ENCODE measurements at places on chromosomes 12 and 14.
A peak's percentile ranks its signal among the peaks of the same experiment; 100 is the strongest.

- peak; percentile 64 for DNase-seq
Measured at GRCh38 chr12:58309806-58310205, 368.4 kb downstream of the ATP23 start.

GRCh38 chr12:116968986-116969385 is 58.2 kb downstream of the FBXW8 start:
- DNase-seq: no peak

DNA sequence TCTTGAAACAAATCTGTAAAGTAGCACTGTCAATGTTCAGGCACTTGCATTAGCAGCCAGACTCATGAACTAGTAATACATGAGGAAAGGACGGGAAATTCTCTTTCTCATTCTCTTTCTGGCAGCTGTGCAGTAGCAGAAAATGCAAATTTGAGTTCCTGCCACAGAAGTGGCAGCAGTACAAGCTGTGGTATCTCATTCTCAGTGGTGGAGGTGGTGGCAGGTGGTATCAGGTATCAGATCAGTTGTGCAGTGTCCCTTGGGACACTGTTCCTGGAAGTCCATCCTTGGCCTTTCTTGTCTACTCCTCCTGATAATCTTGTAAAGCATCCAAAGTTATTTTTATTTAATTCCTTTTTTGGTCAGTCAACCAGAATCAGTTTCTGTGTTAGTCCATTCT is 103.0 kb downstream of the C12orf42 start:
- DNase-seq: peak; percentile 29

DNA sequence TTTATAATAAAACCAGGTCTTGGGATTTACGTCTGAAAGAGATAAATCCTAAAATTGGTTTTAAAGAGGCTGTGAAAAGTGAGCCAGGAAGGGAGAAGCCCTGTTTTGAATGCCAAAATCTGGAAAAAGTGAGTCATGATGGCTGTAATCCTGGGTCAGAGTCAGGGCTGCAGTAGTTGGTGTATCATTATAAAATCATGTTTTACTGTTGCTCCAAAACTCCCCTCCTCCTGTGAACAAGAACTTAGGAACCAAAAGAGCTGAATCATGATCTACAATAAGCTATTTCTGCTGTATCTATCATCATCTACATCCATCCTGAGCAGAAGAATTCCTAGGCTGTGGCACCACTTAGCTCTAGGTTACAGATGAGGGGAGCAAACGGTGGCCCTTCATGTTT is 79.3 kb downstream of the LMO3 start:
- no peak for DNase-seq

GRCh38 chr12:25864306-25865276 is 93.9 kb upstream of the RASSF8 start:
- no peak for DNase-seq

DNA sequence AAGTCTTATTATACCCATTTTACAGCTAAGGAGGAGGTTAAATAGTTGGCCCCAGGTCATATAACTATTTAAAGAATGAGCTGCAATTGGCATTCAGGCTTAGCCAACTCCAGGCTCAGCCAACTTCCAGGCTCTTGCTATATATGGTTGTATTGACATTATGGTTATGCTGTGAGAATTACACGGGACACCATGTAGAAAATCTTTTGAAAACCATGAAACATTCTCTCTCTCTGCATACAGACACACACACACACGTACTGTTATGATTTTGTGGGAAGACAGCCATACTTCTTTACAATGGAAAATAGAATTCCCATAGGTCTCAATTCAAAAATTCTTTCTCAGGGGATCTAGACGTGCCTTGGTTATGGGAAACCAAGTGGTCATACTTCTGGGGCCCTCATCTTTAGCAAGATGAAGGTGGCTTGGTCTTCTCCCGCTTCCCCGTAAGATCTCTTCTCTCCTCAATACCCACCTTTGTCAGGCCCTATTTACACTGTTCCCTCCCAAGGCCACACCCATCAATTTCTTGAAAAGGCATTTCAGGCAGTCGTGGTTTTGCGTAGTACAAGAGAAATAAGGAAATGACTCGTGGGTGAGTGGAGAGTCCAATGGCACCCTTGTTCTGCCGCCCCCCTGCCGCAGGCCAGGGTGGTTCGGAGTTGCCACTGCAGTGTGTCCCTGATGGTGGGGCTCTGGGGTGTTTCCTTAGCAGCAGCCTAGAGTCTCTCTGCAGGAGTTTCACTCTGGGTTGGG is 10.0 kb upstream of the GPRC5A start:
- no peak for DNase-seq

DNA sequence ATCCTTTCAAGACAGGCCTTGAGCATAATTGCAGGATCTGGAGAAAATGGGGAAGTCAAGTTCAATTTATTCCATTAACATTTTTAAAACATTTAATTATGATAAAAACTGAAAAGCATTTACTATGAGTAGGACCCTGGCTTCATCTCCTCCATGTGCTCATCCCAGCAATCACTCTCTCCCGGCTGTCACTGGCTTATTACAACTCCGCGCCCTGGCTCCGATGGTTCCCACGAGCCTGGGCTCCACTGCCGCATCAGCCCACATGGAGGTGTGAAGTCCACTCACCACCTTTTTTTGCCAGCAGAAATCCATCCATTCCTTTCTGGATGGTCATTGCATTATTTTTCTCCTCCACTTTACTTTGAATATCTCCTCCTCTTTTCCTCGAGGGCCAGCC is 194.4 kb downstream of the EMP1 start:
- DNase-seq: no peak

DNA sequence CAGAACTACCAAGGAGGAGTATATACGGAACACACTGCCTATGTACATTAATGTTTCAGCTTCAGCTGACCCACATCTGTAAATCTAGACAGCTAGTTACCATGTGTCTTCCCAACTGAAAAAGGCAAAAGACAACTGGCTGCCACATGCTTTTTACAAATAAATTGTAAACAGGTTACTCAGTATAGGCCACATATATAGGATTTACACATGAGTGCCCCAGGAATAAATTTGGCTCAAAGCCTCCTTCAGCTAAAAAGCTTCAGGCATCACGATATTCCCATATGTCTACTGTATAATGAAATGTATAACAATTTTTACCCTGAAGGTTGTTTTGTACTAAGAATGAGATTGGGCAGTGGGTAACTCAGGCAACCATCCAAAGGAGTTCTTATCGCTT is 175.9 kb upstream of the BMP4 start:
- no peak for DNase-seq
